ENCODE measurements at places on chromosomes 12 and 14.
A peak's percentile ranks its signal among the peaks of the same experiment; 100 is the strongest.

DNA sequence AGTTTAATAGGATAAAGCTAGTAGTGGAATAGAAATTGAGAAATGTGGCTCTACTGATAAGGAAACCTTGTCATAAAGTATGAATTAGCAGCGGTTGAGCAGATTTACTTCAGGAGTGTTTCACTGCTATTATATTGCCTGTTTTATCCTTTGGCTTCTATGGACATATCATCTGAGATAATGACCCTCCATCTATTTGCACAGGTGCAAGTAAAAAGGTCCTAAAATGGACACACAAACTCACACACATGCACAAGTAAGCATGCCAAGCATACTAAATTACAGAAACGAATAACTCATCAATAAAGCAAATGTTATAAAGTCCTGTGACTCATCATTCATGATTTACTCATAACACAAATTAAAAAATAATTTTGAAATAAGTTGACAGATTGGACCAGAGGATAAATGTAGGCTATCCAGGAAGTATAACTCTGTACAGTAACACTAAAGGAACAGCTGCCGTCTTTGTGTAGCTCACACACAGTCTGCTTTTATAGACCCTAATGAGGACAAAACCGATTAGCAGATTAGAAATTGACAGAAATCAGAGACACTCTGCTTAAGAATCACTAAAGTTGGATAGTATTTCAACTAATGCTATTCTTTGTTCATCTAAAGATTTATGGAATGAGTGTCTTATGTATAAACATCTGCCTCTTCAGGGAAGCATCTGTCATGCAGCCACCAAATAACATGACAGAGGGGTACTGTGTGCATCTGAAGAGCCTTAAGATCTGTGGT lies 73.9 kb downstream of the SYT1 start:
- no peak for DNase-seq

DNA sequence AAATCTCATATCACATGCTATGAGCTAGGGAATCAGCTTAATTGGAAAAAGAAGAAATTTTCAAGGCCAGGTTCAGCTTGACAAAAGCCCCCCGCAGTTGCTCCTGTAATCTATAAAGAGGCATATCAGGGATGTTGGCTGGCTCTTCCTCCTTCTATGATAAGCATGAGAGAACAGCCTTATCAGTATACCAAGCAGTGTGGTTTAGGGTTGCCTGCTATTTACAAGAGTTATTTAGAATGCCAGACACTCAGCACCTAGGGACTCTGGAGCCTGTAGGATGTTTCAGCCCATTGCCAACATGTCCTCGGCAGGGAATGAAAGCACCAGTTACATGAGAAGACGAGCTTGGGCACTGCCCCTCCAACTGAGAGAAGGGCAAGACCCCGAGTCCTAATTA lies 89.5 kb upstream of the TMPO start:
- no peak for DNase-seq

- DNase-seq, result no peak
Observed at GRCh38 chr12:102953221-102953620, 4.3 kb upstream of the ASCL1 start.

DNA sequence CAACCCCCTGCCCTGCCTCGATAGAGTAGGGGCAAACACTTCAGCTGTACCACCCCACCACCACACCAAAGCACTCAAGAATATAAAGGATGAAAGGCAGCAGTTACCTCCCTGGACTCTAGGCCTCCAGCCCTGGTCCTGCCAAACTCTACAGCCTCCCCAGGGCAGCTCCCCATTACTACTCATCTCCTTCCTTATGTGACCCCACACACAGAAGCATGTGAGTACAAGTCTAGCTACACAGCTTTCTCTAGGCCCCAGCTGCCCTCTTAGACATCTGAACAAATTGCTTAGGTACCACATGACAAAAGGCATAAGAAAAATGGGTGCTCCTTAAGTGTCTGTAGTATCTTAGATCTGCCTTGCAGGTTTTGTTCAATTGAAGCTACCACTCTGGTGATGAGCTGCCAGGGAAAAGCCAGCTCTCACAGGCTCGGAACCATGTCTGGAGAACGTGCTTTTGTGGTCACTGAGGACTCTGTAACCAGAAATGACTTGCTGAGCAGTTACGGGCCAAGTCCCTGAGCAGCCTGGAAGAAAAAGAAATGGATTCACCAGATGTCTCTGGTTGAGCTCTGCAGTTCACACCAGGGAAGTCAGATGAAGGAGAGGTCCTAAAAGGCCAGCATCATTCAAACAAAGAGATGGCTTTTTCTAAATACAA lies 32.8 kb downstream of the FMNL3 start:
- DNase-seq, result no peak

DNA sequence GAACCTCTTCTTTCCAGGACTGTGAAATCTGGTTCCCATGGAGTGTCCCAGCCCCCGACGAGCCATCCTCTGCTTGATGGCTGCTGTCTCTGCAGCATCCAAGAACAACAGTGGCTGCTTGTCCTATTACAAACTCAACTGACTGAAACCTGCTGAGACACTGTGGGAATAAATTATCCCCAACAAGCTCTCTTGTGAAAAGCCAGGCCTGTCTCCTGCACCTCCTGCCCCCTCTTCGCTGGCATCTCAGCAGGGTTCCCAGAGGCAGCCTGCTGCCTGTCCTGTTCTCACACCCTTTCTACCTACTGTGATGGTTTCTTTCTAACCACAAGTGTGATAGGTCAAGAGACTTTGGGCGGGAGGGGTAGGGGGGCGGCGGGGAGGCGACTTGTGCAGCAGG lies 180.2 kb downstream of the TSPAN9 start:
- no peak for DNase-seq

DNA sequence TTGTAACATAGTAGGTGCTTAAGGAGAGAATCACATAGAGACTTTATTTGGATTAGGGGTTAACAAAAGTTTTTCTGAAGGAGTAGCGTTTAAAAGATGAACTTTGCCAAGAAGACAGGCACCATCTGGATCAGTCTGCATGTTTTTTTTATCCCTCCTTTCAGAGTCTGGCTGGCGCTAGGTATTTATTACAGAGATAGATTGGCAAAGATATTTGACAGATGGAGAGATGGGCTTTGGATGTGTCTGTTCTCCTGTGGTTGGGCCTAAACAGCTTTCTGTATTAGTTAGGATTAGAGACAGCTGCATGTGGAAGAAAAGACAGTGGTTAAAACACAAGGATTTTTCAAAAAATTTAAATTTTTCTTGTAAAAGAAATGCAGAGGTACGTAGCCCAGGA lies 133.9 kb downstream of the C12orf75 start:
- no peak for DNase-seq

DNA sequence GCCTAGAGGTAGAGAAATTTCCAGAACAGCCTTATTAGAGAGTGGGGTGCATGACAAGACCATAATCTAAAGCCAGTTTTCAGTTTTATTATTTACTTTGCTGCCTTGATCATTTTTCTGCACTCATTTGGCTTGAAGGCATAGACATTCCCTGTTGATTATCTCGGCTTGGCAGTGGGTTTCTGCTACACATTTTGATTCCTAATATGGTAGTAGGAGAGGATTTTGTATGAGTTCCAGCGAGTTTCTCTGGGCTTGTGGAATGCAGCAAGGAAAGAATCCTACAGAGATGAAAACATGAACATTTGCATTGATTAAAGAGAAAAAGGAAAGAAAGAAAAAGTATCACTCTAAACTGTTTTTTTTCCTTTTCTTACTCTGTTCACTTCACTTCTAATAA lies 281.2 kb downstream of the PAWR start:
- no peak for DNase-seq

- DNase-seq, result no peak
Observed at GRCh38 chr12:57657744-57658143, 24.7 kb upstream of the B4GALNT1 start.

GRCh38 chr12:91074154-91074709 lies 16.4 kb upstream of the KERA start:
- DNase-seq, result no peak

DNA sequence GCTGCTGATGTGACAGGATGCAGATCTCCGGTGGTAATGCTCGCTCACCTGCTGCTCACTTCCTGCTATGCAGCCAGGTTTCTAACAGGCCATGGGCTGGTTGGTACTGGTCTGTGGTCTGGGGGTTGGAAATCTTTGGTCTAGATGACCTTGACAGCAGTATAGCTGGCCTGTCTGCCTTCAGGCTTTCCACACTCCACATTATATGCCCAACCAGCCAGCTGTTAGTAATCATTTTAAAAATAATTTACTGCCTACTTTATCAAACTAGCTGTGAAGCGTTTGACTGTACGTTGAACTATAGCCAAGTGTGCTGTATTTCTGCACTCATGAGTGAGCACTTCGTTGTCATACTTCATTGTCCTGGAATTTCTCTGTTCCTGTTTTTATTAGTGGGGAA lies 424.0 kb upstream of the GARIN6 start:
- no peak for DNase-seq

GRCh38 chr14:70186900-70187451 lies 1.8 kb downstream of the SLC8A3 start:
- DNase-seq, result peak; percentile 28

GRCh38 chr14:105139212-105139825 lies 29.3 kb downstream of the JAG2 start:
- no peak for DNase-seq

GRCh38 chr14:50383618-50384225 lies 13.0 kb downstream of the CDKL1 start:
- DNase-seq, result no peak

DNA sequence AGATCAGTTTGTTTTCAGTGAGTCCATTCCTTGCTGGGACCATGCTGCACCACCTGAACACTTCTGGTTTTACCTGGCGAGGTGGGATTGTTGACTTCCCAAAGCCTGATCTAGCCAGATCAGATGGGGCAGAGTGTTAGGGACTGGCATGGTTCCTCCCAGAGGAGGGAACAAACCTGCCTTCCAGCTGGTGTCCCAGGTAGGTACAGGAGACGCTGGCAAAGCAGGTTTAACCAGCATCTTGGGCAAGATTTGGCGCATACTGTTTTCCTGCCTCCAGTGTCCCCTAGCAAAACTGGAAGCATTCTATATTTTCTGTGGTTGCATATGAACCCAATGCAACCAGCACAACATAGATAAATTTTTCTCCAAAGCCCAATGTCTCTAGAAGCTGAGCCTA lies 14.6 kb upstream of the FOS start:
- DNase-seq, result no peak

DNA sequence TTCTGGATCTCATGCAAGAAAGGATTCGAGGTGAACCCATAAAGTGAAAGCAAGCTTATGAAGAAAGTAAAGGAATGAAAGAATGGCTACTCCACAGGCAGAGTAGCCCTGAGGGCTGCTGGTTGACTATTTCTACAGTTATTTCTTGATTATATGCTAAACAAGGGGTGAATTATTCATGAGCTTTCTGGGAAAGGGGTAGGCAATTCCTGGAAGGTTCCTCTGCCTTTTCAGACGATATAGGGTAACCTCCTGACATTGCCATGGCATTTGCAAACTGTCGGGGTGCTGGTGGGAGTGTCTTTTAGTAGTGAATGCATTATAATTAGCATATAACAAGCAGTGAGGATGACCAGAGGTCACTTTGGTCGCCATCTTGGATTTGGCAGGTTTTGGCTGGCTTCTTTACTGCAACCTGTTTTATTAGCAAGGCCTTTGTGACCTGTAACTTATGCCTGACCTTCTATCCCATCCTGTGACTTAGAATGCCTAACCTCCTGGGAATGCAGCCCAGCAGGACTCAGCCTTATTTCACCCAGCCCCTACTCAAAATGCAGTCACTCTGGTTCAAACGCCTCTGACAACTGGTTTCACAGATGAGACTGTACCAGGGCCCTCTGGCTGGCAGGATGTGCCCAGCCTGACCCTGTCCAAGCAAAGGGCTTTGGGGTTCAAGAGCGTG lies 157.7 kb upstream of the SFSWAP start:
- no peak for DNase-seq

DNA sequence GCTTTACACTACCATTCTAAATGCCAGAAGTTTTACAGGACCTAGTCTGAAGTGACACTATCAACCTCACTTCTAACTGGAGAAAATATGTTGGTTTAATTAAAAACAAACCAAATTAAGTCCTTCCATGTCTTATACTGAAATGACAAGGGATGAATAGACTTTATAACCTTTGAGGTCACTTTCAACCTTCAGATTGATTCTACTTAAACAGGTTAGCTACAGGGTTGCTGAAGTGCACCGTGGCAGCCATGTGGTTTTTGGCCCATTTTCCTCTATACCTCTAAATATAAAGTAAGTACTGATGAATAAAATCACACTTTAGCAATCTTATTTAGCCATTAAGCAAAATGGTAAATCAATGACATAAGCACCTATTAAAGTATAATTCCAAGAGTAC lies 3.9 kb downstream of the SLC38A2 start:
- no peak for DNase-seq

- DNase-seq, result no peak
Observed at GRCh38 chr12:114073076-114073475, 107.0 kb upstream of the RBM19 start.

DNA sequence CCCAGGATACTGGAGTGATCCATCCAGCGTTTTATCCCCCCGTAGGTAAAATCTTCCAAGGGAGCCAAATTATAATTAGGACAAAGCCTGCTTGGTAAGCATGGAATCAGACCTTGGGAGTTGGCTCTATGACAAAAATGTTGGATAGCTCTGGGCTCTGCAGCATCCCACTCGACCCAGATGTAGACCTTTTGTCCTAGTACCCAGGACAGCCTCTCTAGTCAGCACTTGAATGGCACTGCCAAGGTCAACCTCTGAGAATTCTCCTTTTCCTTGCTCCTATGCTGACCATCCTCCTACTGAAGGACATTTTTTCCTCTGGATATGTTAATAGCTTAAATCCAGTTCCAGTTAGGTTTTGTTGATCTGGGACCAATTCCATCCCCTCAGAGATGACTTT lies 104.7 kb upstream of the SLC35F4 start:
- no peak for DNase-seq

DNA sequence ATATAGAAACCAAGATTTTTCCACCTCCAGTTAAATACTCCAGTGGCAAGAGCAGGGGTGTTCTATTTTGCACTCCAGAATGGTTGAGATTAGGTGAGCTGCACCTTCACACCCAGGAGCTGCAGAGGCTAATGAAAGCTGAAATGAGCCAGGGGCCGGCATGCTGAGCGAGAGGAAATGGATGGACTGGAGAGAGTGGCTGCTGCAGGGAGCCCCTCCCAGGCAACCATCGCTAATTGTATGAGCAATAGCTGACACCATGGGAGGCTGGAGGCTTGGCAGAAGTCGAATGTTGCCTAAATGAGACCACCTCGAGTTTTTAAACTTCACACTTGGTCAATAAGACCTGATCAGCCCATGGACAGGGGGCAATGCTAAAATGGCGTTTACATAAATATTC lies 301.8 kb upstream of the TMPO start:
- no peak for DNase-seq

DNA sequence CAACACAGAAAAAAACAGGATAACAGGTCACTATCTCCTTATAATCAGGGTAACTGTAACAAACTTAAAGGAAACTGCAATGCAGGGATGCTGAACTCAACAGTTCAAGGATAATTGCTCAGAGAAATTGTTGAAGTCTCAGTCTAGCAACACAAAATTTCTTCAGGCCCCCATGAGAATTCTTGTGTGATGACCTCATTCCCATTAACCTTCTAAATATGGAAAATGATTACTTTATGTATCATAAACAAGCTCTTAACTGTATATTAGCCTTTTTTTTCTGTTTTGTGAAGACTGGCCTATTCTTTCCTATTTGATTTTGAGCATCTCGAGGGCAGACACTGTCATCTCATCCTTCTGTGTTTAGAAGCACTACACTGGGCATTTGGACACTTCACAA lies 47.1 kb downstream of the IGF1 start:
- DNase-seq, result no peak

GRCh38 chr12:89151536-89151935 lies 200.8 kb downstream of the DUSP6 start:
- DNase-seq, result no peak
